NCI-H226 (cell line): ENCODE measurements at places on chromosomes 7 and 10.

- no peak for DNase-seq
Measured at GRCh38 chr10:131264110-131264788, 47.3 kb downstream of the TCERG1L start.

DNA sequence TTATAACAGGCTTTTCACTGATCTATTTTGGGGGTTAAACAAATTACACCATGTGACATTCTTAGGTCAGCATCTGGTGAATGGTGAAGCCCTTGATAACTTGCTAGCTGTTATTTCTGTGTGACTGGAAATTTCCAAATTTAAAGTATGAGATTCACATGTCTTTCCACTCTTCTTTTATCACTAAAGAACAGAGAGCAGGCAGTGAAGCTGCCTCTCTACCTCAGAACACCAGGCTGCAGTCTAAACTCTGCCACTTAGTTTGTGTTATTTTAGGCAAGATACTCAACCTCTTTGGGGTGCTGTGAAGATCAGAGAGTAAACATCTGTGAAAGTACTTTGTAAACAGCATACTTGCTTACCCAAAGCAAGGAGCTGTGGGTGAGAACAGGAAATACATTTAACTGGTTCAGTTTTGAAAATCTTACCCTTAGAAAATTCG is 15.5 kb upstream of the SP4 start:
- DNase-seq, result no peak

- no peak for DNase-seq
Measured at GRCh38 chr7:55493408-55493807, 78.9 kb downstream of the VOPP1 start.

DNA sequence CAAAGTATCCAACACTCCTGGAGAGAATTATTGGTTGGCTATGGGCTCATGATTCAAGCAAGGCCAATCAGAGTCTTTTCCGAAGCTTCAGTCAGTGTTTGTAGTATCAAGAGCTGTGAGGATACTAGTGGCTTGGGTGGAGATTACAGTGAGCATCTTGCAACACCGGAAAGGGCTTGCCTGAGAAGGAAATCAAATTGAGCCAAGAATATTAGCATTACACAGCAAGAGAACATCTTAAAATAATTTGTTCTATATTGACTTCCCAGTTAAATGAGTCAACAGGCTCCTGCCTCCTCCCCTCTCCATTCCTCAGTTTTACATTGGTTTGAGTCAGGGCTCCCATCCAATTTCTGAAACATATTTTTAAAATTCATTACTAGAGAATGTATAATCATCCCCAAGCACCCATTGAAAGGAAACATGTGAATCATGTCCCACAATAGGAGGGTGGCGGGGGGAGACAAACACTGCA is 127.4 kb downstream of the ELAPOR2 start:
- DNase-seq, result peak; percentile 84

GRCh38 chr7:102454468-102454867 is 10.2 kb downstream of the ALKBH4 start:
- DNase-seq, result no peak

DNA sequence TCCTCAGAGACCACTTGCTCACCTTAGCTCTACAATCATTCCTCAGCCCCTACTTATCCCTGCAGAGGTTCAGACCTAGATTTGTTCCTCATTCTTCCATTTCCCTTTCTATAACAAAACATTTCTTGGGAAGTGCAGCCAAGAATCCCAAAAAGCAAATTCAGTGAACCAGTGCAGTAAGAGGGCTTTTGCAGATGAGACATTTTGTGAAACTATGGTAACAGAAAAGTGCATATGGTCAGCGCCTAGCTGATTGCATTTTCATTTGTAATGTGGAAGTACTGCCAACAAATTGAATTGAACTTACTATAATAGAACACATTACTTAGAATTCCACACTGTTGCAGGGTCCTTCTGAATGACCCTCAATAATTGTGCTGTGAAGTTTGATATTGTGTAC is 18.6 kb downstream of the AGMO start:
- DNase-seq, result no peak

DNA sequence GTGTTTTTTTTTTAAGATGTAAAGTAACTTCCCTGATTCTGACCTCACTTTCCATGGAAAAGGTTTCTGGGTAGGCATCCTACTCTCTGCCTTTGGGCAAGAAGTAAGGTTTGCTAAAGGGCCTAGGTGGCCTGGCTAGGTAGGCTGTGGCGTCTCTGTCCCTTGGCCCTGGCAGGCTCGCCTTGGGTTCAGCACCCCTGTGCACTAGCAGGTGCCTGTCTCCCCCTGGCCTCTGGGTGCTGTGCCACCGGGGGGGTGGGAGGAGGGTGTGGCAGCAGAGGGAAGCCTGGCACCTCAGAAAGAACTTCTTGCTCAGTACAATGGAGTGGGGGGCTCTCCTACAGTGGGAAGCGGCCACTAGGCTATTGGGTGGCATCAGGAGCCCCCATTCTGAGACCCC is 14.0 kb downstream of the TECPR1 start:
- no peak for DNase-seq

GRCh38 chr10:116452338-116452720 is 24.7 kb downstream of the PNLIPRP3 start:
- DNase-seq, result no peak

DNA sequence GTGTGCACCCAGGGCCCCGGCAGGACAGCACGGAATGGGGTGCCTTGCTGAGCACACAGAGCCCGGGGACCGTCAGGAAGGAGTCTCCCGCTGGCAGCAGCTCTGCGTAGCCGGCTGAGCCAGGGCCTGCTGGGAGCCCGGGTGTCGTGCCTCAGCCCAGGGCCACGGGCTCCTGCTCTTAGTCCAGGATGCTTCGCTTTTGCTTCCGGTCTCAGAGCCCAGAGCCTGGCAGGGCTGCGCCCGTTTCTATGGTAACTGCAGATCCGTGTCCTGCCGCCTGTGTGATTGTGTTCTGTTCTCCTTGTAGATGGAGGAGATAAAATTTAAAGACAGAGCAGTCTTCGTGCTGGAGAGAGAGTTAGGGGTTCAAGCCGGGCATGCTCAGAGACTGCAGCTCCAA is 53.7 kb upstream of the DPYSL4 start:
- DNase-seq, result no peak

GRCh38 chr7:4791738-4792536 is 16.5 kb downstream of the AP5Z1 start:
- no peak for DNase-seq

DNA sequence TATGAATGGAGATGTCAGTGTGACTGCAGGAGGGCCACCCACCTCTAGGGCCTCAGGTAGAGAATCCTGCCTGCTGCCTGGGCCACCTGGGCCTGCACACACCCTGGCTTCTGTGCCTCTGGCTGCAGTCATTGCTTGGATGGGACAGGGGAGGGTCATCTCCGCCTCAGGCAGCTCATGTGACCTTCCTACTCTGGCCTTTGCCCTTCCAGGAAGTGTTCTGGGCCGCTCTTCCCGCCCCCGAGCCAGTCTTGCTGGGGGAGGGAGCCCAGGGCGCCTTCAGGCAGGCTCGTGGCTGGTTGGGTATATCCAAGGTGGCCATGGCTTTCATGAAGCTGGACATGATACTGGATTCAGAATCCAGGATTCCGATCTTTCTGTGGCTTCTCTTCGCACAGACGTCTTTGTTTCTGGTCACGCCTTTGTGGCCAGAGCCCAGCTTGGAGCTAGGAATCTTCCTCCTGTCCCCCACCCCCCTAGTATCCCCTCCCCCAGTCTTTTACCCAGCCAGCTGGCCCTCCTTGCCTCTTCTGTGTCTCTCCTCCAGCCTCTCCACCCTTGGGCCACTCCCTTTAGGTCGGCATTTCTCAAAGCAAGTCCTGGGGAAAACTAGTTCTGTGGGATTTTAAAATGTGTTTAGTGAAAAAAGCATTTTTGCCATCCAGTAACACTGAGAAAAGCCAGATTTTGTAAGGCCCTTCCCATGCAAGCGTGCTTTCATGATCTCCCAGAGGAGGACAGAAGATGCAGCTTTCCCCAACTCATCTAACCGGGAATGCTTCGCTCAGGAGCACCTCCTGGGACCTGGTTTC is 119.6 kb downstream of the ZMIZ1 start:
- no peak for DNase-seq

GRCh38 chr7:141697211-141697871 is 4.6 kb downstream of the DENND11 start:
- DNase-seq, result peak; percentile 68

GRCh38 chr7:65441010-65441409 is 67.4 kb downstream of the ZNF92 start:
- DNase-seq, result peak; percentile 60

DNA sequence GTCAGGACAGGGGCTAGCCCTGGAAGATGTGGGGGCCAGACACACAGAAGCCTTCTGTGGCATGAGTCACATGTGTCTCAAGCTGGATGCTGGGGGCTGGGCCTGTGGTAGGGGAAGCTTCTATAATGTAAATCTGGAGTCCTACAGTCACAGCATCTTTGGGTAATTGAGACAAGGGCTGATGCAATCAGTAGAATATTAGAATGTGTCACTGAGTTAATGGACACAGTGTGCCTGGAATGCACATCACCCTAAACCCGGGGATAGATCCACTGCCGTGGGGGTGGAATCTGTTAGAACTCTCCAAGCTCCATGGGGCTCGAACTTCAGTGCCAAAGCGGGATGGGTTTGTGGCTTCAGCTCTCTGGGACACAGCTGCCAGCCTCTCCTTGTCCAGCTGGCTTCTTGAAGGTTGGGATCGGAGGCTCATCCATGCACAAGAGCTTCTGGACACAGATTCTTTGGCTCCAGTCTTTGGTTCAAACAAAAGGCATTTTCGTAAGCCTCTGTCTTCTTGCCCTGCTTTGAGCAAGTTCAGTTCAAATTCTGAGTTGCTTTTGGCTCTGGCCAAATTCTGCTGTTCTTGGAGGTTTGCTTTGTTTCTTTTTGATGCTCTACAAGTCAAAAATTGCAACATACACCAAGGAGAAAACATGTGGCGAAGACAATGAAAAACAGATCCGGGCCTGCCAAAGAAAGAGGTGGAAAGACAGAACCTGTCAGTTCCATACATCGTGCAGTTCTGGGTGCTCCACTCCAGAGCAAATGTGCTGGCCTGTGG is 194.8 kb upstream of the ZNF32 start:
- no peak for DNase-seq

- no peak for DNase-seq
Measured at GRCh38 chr7:92006046-92006445, 65.4 kb downstream of the AKAP9 start.

GRCh38 chr7:18004372-18004771 is 23.3 kb downstream of the PRPS1L1 start:
- DNase-seq, result no peak

DNA sequence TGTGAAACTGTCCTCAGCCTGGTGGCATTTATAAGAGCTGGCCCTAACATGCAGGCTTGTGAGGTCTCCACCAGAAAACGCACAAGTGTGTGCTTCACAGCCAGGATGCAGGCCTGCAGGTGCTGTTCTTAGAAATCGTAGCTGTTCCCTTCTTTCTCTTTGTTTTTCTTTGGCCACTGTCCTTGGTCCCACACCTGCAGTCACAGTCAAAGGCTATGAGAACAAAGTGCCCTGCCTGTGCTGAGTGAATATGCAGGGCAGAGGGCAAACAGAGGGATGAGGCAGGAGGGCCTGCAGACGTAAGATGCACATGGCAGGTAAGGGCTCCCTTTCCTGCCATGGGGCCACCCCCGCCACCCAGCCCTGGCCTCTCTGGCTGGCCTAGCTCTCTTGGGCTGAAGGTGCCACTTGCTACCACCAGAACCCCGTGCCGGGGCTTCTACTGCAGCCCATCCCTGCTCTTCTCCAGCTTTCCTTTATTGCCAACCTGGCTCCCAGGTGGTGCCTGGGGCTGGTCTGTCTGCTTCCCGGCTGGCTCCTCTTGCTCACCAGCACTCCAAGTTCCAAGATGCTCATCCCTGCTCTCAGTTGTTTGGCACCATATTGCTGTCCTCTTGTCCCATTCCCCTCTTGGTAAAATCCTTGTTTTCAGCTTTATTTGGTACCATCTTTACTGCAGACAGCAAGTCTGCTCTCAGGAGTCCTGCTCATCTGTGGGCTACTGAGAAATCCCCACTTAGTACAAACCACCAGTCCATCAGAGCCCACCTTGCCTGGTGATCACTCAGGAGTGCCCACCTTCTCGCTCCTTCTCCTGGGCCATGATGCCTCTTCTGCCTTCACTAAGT is 308.1 kb upstream of the ZMIZ1 start:
- no peak for DNase-seq

DNA sequence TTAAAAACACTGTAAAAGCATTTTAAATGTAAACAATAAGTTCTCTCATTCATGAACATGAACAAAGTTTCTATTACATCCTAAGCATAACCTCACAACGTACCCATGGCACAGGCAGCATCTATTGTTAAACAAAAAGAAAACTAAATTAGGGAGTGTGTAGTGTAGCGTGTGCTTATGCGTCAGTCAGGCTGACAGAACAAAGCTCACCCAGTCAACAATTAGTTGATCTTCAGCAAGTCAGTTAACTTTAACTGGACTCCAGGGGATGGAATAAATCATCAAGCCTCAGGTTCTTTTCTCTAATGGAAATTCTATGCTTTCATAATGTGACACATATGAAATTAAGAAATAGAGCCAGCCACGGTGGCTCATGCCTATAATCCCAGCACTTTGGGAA is 91.6 kb upstream of the ODAD2 start:
- no peak for DNase-seq

DNA sequence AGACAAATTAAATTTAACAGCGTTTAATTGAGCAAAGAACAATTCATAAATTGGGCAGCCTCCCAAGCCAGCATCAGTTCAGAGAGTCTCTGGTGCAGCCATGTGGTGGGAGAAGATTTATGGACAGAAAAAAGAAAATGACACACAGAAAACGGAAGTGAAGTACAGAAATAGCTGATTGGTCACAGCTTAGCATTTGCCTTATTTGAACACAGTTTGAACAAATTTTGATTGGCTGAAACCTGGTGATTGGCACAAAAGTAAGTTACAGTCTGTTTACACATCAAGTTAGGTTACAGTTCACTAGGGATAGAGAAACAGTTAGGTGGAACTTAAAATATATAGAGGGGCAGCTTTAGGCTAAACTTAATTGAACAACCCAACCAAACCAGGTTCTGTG is 720.1 kb downstream of the TYW1 start:
- DNase-seq, result peak; percentile 10

DNA sequence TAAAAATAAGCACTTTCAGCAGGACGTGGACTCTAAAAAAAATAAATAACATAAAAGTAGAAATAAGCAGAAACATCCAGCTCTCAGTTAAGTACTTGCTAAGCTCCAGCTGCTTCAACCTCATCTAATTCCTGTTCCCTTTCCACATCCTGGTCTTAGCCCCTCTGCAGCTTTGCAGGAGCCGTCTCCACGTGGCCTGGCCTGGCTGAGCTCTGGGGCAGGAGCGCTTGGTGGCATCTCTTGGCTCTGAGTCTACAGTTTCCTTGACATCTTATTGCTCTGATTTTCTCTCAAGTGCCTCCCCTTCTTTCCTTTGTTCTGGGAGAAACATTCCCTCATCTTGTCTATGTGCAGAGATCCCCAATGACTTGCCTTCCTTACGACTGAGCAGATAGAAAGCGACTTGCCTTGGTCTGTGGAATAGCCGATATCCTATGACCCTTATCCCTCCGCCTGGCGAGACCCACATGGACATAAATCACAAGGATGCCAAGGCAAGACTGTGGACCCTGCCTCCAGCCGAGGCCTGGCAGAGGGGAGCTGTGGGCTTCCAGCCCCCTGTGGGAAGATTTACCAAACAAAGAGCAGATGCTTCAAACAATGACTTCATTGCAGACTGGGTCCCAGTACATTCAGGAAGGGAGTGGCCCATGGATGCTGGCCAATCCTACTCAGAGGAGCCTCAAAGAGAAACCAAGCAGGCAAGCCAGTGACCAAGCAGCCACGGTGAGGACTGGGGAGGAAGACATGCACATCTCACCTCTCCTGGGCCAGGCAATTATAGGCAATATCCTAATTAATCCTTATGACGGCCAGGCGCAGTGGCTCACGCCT is 61.9 kb downstream of the SPOCK2 start:
- DNase-seq, result peak; percentile 57
